ENCODE measurements at places on chromosomes 3 and 15.

GRCh38 chr15:32908872-32909271 lies 191.1 kb downstream of the GREM1 start:
- DNase-seq, result no peak

DNA sequence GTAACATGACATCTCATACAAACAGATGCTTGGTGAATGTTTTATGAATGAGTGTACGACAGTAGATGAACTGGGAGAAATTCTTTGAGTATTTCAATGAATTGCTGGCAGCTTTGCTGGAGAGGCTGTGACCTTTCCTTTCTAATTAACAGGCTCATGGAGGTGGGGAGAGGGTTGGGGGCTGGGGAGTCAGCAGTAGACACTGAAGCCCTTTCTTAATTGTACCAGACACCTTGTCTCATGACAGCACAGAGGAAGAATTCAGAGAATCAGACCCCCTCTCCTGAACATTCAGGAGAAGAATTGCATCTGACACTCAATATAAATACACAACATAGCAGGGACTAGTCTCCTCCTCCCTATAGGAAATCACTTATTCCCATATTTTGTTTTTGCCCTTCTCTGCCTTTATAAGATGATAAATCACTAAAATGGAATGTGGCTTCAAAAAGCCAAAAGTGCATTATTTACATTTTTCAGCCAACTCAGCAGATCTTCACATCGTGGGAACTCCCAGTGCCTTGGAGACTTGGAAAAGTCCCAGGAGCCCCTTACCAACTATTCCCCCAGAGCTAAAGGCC lies 66.2 kb upstream of the TPM1 start:
- no peak for DNase-seq

- DNase-seq, result no peak
Observed at GRCh38 chr15:74884428-74885223, 5.2 kb upstream of the MPI start.

DNA sequence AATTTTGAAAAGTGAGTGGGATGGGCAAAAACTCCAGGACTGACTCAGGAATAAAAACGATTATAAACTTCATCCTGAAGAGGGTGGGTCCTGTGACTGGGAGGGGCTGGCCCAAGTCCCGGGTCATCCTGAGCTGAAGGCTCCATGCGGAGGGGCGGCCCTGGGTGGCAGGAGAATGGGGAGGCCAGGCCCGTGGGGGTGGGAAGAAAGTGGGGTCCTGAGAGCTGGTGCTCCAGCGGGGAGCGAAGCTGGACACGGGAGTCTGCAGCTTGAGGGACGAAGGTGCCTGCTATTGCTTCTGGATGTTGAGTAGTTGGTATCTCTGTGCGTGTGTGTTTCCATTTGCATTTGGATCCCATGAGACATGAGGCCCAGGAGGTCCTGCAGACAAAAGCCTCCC lies 4.7 kb upstream of the OCA2 start:
- no peak for DNase-seq
